Stimulated activated memory B cell treated with anti-CD40 and anti-IgM and Interleukin-4, amounts not matched to agents 10 μg/mL and 1 μg/mL and 100 μg/mL, for 72 hours (primary cell): ENCODE measurements at places on chromosomes 16 and 17.

DNA sequence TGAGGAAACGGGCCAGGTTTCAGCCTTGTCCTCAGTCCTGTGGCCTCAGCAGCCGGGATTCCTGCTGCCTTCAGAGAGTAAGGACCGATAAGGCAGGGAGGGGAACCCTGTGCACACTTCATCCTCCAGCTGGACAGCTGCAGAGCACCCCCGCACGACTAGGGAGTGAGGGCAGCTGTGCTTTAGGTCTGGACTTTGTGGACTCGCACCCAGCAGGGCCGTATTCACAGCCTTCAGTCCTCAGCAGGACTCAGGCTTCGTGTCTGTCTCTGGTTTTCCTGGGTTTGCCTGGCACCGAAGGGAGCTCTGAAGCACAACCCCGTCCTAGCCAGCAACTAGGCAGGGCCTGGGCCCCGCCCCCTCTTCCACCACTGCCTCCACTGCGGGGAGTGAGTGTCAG lies 45.8 kb upstream of the CACNG5 start:
- no peak for ATAC-seq

DNA sequence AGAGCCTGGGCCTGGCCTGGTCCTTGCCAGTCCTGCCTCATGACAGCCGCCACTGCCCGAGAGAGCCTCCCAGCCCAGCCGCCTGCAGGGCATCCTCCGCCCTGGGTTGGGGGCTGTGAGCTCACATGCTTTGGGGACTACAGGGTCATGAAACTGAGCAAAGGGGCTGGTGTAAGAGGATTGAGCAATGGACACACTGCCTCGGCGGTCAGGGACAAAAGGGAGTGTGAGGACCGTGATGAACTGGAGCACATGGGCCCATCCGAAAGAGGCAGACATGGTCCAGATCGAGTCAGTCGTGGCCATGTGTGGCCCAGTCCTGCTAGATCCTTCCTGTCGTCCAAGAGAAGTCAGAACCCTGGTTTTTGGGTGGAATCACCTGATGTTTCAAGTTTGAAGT lies 52.3 kb downstream of the GSG1L start:
- no peak for ATAC-seq

DNA sequence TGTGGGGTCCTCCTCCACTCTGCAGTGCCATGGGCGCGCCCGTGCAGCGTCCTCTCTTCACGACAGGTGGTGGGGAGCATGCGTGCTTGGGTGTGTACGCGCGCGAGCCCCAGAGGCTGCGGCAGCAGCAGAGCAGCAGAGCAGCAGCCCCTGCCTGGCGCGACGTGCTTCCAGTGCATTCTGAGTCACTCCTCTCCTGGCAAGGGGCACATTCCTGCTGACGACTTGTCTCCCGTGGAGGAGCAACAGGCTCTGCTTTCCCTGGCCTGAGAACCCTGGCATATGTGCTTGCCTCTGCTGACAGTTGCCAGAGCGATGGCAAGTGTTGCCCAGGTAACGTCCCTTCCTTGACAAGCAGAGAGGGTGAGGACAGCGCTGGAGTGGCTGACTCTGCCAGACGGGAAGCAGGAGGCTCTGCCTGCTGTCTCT lies 133.8 kb upstream of the PLCG2 start:
- ATAC-seq = no peak

DNA sequence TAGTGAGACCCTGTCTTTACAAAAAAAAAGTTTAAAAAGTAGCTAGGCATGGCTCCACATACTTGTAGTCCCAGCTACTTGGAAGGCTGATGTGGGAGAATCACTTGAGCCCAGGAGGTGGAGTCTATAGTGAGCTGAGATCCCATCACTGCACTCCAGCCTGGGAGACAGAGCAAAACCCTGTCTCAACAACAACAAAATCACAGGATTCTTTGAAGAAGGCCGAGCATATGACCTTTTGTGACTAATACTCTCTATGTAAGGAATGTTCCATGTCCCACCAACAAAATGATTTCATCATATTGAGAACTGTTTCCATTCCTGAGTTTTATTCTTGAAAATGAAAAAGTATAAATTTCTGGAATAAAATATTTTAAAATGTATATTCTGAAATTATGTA lies 58.9 kb upstream of the EFCAB3 start:
- ATAC-seq = no peak

DNA sequence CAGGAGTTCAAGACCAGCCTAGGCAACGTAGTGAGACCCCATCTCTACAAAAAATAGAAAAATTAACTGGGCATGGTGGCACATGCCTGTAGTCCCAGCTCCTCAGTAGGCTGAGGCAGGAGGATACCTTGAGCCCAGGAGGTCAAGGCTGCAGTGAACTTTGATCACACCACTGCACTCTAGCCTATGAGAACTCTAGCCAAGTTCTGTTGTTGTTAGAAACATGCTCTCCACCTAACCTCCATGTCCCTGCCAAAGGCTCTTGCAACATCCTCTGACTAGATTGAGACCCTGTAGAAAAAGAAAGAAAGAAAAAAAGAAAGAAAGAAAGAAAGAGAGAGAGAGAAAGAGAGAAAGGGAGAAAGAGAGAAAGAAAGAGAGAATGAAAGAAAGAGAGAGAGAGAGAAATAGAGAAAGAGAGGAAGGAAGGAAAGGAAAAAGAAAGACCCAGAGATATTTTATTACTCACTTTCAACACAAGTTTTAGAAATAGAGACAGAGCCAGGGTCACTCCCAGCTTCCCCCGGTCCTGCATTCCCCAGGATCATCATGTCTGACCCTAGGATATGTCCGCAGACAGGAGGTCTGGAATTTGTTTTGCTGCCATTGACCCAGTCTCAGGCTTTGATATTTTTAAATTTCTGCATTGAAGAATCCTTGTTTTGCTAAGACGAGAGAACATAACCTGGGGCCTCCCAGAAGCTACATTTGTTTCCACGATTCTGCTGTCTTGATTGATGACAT lies 376.5 kb upstream of the CDH5 start:
- no peak for ATAC-seq

GRCh38 chr16:56862776-56863175 lies 2.2 kb upstream of the SLC12A3 start:
- ATAC-seq = no peak

GRCh38 chr17:41406205-41406604 lies 8.8 kb upstream of the KRT31 start:
- ATAC-seq = no peak

DNA sequence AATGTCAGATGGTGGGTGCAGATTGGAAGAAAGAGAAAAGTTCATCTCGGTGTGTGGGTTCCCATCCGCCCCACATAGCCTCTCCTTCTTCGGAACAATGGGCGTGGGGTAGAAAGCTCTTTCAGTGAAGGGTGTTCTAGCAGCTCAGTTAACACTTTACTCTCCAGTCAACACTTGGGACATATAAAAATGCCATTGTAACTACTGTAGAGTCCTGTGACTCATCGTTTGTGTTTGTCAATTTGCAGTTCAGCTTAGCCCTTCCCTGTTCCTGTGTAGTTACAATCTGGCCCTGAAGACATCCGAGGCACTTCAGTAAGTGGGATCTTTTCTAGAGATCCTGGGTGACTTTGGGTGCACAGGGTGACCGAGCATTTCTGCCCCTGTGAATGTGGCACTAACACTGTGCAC lies 11.5 kb upstream of the CLEC18C start:
- ATAC-seq = no peak

DNA sequence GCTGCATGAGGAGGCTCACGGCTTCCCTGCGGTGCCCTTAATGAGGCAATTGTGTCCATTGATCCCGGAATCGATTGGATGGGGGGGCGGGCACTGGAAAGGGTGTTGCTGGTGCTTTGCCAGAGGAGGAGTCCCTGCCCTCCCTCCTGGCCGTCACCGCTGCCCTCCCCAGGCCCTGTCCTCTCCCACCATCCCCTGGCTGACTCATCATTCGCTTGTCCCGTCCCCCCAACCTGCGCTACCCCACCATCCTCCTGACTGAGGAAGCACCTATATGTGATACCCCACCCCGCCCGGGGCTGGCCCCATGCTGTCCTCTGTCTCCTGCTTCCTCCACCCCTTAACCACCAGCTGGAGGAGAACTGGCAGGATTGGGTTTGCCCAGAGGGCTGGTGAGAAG lies 20.8 kb downstream of the CACNA1G start:
- ATAC-seq = no peak

DNA sequence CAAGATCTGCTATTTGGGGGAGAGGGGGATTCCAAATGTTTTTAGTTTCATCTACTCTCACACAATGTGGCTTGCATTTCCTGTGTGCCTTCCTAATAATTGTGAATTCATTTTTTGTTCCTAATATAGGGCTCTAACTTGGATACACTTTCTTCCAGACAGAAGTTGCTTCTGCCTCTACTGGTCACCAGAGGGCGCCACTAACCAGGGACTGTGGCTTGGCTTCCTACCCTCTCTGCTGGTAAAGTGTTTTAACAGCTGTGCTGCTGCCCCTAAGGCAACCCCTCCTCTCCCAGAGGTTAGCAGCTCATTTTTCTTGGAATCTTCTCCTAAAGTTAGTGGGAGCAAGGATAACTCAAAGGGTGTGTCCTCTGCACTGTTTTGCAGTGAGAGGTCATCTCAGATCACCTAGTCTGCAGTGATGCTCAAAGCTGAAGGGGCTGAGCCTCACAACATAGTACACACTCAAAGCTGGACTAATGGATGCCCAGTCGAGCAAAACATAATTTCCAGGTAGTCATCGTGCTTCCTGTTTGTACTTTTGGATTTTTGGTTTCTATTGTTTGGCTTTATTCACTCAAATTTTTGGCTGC lies 5.0 kb upstream of the PRSS54 start:
- no peak for ATAC-seq

GRCh38 chr16:57541754-57542435 lies 548 bp upstream of the ADGRG5 start:
- ATAC-seq = no peak
